ENCODE measurements at places on chromosomes 16 and 17. TPM values are rescaled to one million over a fixed set of nuclear protein-coding genes. Genes with fewer than 3 reads are reported as not detected.

Gene C17orf67
- polyA plus RNA-seq: 1.7 TPM

Gene LITAF
- polyA plus RNA-seq: 1,086 TPM

Gene C17orf107
- 0.22 TPM for polyA plus RNA-seq

GRCh38 chr17:59377410-59377809 lies 46.0 kb downstream of the YPEL2 start:
- H3K27ac ChIP-seq: no peak overlapping the region
- peaks cover 4% of the 10 kb centered on the region for H3K27me3 ChIP-seq

DNA sequence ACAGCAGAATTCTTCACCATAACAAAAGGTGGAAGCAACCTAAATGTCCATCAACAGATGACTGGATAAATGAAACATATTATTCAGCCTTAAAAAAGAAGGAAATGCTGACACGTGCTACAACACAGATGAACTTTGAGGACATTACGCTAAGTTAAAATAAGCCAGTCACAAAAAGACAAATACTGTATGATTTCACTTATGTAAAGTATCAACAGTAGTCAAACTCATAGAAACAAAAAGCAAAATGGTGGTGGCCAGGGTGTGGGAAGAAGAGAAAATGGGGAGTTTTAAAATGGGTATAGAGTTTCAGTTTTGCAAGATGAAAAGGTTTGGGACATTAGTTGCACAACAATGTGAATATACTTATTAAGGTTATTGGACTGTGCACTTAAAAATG lies 49.8 kb upstream of the MTMR4 start:
- H3K36me3 ChIP-seq: no peaks in the 10 kb centered on the region
- H3K27me3 ChIP-seq: no peaks in the 10 kb centered on the region
- no peak overlapping the region for H3K27ac ChIP-seq
- H3K4me1 ChIP-seq: no peaks in the 10 kb centered on the region

- H3K4me1 ChIP-seq: no peaks in the 10 kb centered on the region
- no peak overlapping the region for H3K4me3 ChIP-seq
- no peaks in the 10 kb centered on the region for H3K36me3 ChIP-seq
Measured at GRCh38 chr16:73347500-73348375, 299.8 kb upstream of the ZFHX3 start.

- H3K4me1 ChIP-seq: peaks cover 75% of the 10 kb centered on the region
- H3K4me3 ChIP-seq: no peak overlapping the region
- no peaks in the 10 kb centered on the region for H3K27me3 ChIP-seq
- peaks cover 28% of the 10 kb centered on the region for H3K36me3 ChIP-seq
- peak overlapping the region; percentile 74 for H3K27ac ChIP-seq
Measured at GRCh38 chr16:4509420-4509819, 29.2 kb downstream of the CDIP1 start.

DNA sequence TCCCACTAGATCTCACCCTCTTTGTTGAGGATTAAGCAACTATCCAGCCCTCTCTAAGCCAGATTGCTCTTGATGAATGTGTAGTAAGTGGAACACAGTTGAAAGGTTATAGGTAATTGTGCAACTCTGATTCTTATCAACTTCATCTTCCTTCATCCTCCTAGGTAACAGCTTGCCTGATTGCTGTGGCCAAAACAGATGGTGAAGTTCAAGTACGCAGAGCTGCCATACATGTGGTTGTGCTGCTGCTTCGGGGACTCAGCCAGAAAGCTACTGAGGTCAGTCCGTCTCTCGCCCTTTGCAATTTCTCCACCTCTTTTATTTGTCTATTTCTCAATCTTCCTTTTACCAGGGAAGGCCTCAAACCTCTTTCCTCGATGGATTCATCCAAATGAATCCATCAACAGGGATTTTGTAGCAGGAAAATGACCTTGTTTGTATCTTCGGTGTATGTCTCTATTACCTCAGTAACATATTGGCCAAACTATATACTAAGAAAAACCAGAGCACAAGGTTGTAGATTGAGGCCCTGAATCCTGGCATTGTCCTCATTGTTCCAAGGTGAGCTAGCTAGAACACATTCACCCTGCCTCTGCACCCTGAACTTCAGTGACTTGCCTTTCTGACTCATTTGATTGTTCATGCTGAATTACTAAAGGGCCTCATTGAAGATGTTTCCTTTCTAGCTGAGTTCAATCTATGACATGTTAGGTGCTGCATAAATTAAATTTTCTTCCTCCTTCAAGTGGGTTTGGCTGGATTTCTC lies 65.1 kb upstream of the HAS3 start:
- no peaks in the 10 kb centered on the region for H3K4me1 ChIP-seq
- H3K27me3 ChIP-seq: peaks cover 3% of the 10 kb centered on the region
- peaks cover 17% of the 10 kb centered on the region for H3K36me3 ChIP-seq
- DNase-seq: no peak
- no peak overlapping the region for H3K4me3 ChIP-seq

DNA sequence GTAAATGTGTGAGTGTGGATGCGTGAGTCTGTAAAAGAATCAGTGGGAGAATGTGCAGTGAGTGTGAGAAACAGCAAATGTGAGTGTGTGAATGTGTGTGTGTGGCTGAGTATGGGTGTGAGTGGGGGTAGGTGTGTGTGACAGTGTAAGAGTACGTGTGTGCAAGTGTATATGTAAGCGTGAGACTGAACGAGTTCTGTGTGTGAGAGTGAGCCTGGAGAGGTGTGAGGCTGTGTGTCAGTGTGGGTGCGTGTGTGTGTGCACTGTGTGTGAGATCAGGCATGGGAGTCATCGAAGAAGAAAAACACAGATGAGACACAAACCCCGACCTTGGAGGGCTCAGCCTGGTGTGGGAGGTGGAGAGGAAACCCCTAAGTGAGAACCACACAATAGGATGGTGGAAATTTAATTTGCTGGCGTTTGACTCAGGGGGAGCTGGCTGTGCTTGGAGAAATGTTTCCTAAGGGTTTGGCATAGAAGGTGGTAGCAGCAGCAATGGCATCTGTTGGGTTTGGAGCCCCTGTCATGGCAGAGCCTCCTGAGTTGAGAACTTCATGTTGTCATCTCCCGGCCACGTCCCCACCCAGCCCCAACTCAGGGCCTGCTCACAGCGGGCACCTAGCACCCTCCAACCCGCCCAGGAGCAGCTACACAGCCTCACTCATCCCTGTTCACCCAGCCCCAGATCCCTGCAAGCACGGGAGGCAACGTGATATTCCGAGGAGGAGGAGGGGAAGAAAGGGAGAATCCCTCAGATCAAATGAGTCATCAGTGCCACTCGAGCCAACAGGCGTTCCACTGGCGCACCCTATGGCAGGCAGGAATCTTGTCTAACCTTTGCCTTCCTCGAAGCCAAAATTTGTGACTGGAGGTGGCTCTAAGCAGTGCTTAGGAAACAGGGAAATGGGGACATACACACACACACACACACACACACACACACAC lies 14.3 kb upstream of the NUBP1 start:
- no peaks in the 10 kb centered on the region for H3K27me3 ChIP-seq
- no peaks in the 10 kb centered on the region for H3K36me3 ChIP-seq
- no peak overlapping the region for H3K27ac ChIP-seq
- H3K4me1 ChIP-seq: no peaks in the 10 kb centered on the region
- H3K4me3 ChIP-seq: no peak overlapping the region

DNA sequence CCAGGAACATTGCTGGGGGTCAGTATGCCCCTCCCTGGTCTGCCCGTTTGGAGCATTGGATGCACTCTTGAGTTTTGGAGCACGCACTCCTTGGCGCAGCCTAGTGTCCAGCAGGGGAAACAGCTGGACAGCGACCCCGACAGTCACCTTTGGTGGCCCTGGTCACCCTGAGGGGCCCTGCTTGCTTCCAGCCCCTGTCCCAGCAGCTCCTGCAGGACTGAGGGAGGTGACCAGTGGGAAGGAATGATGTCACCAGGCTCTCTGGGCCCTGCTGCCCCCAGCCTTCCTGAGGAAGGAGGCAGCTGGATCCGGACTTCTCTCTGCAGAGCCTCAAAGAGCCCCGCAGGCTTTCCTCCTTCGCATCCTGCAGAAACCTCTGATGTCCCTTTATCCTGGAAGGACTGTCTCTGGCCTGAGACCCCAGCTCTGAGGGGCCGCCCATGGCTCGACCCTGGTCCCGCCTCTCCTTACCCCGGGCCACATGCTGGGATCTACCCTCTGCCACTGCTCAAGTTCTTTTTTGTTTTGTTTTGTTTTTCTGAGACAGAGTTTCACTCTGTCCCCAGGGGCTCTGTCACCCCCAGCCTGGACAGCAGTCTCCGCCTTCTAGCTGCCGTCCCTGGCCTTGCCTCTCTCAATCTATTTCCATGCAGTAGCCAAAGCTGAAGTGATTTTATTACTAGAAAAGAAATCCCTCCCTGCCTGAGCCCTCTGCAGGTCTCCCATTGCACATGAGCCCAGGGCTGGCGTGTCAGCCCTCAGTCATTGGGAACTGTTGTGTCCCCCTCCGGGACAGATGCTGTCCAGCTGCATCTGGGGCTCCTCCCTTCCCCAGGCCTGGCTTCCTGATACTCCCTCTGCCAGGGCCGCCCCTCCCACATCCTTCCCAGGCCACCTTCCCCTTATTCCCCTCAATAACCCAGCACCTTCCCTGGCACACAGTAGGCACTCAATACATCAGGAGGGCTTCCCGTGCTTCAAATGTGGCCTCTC lies 11.6 kb downstream of the ZSCAN10 start:
- DNase-seq: no peak
- peak overlapping the region; percentile 68 for H3K27ac ChIP-seq
- H3K4me1 ChIP-seq: peaks cover 54% of the 10 kb centered on the region
- H3K36me3 ChIP-seq: no peaks in the 10 kb centered on the region

DNA sequence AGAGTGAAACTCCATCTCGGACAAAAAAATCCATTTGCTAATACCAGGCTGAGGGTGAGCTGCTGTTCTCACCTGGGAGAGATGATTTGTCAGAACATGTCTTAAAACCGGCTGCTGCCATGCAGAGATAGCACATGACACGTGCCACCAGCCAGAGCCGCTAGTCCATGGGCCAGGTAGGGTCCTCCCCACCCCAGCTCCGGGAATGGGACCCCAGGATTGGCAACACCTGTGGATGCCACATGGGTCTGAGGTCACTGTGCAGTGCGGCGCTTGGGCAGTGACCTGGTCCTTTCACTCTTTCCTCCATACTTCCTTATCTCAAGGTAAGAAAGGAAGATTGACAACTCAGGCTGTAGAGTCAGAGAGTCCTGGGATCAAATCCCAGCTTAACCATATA lies 393.3 kb upstream of the TNRC6C start:
- no peak for DNase-seq
- H3K27me3 ChIP-seq: peaks cover 8% of the 10 kb centered on the region
- no peak overlapping the region for H3K27ac ChIP-seq
- H3K36me3 ChIP-seq: peaks cover 3% of the 10 kb centered on the region
- H3K4me3 ChIP-seq: no peak overlapping the region

DNA sequence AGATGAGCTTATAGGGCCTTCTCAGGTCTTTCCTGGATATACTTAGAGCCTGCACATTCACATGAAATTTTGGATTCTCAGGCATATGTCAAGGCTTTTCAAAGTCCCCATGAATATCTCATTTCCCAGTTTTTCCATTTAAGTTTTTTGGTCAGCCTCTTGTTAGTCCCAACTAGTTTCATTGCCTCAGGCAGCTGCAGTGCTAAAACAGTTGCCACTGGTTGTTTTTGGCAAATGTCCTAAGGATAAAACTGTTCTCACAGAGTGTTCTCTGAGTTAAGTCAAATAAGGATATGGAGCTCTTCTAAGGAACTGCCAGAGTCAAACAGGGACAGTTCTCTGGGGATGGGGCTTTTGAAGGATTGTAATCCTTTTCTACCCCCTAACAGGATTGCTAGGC lies 39.9 kb upstream of the ABCC11 start:
- H3K4me3 ChIP-seq: no peak overlapping the region
- no peak for DNase-seq
- H3K27ac ChIP-seq: no peak overlapping the region
- peaks cover 13% of the 10 kb centered on the region for H3K27me3 ChIP-seq
- H3K4me1 ChIP-seq: peaks cover 62% of the 10 kb centered on the region

GRCh38 chr16:79563921-79564320 lies 36.6 kb downstream of the MAF start:
- peaks cover 3% of the 10 kb centered on the region for H3K36me3 ChIP-seq
- peaks cover 4% of the 10 kb centered on the region for H3K27me3 ChIP-seq
- H3K4me3 ChIP-seq: no peak overlapping the region
- H3K27ac ChIP-seq: no peak overlapping the region
